ENCODE measurements at places on chromosomes 12 and 14. TPM values are rescaled to one million over a fixed set of nuclear protein-coding genes. Genes with fewer than 3 reads are reported as not detected.

KRT75 gene
- total RNA-seq, result 0.08 TPM

P2RX2 gene
- not detected for total RNA-seq

PPFIA2 gene
- not detected for total RNA-seq

E2F7 gene
- total RNA-seq, result 8.6 TPM

SINHCAF gene
- 44.3 TPM for total RNA-seq

SMAGP gene
- total RNA-seq, result 27.2 TPM

SERPINA12 gene
- not detected for total RNA-seq

PROX2 gene
- total RNA-seq, result not detected

Measured in A549 treated with Hydrocortisone at 1 μM for 4 hours (cell line).